Smooth muscle cell of the coronary artery (primary cell): ENCODE measurements at places on chromosomes 11 and 22. TPM values are rescaled to one million over a fixed set of nuclear protein-coding genes. Genes with fewer than 3 reads are reported as not detected.

TMPRSS5 gene
- 0.08 TPM in 1 of 2 replicates, not detected in the other for total RNA-seq

MOGAT2 gene
- total RNA-seq, result not detected in 2 replicates

OSM gene
- not detected in 2 replicates for total RNA-seq

HTR3A gene
- not detected in 2 replicates for total RNA-seq

GDPD4 gene
- total RNA-seq, result not detected in 2 replicates

LAMTOR1 gene
- total RNA-seq, result 87.7 and 153 TPM in 2 replicates

POU2AF2 gene
- total RNA-seq, result not detected in 2 replicates

PKNOX2 gene
- total RNA-seq, result 1.4 and 3.5 TPM in 2 replicates

ABCC8 gene
- under 0.01 TPM in 1 of 2 replicates, not detected in the other for total RNA-seq

OR52I1 gene
- not detected in 2 replicates for total RNA-seq

SLN gene
- 8.6 TPM in 1 of 2 replicates, not detected in the other for total RNA-seq

KCTD14 gene
- total RNA-seq, result 0.35 and 1.1 TPM in 2 replicates

TMEM9B gene
- total RNA-seq, result 34.7 and 48.4 TPM in 2 replicates

LRRC56 gene
- 0.23 TPM in 2 replicates for total RNA-seq

BIK gene
- not detected in 2 replicates for total RNA-seq

CHRM1 gene
- total RNA-seq, result not detected in 2 replicates

PRAME gene
- 0.47 TPM in 1 of 2 replicates, not detected in the other for total RNA-seq

TESMIN gene
- 0.08 TPM in 1 of 2 replicates, not detected in the other for total RNA-seq

OR2AG2 gene
- total RNA-seq, result 0.08 TPM in 1 of 2 replicates, not detected in the other

SMTNL1 gene
- total RNA-seq, result not detected in 2 replicates

POTEH gene
- not detected in 2 replicates for total RNA-seq

CCDC188 gene
- not detected in 2 replicates for total RNA-seq

LRP5 gene
- total RNA-seq, result 28.7 and 38.6 TPM in 2 replicates

LYVE1 gene
- 0.23 and 0.59 TPM in 2 replicates for total RNA-seq

DDX17 gene
- total RNA-seq, result 217 and 451 TPM in 2 replicates

RAPSN gene
- total RNA-seq, result 0.12 and 0.45 TPM in 2 replicates

MPPED2 gene
- not detected in 2 replicates for total RNA-seq

AKIP1 gene
- 29.8 and 41.2 TPM in 2 replicates for total RNA-seq

OR4D10 gene
- not detected in 2 replicates for total RNA-seq

RTCB gene
- total RNA-seq, result 137 and 139 TPM in 2 replicates

RIBC2 gene
- 0.08 and 0.12 TPM in 2 replicates for total RNA-seq

CNTF gene
- total RNA-seq, result 0.70 and 0.90 TPM in 2 replicates

OR52E1 gene
- total RNA-seq, result not detected in 2 replicates

OR8D1 gene
- not detected in 2 replicates for total RNA-seq

ASPHD2 gene
- total RNA-seq, result 1.5 and 3.7 TPM in 2 replicates

CSNK2A3 gene
- 0.70 and 0.90 TPM in 2 replicates for total RNA-seq

C11orf16 gene
- not detected in 2 replicates for total RNA-seq

CHRDL2 gene
- not detected in 2 replicates for total RNA-seq

RPS6KB2 gene
- 24.3 and 55.9 TPM in 2 replicates for total RNA-seq

MEN1 gene
- total RNA-seq, result 11.1 and 11.3 TPM in 2 replicates

C11orf86 gene
- not detected in 2 replicates for total RNA-seq

KIRREL3 gene
- total RNA-seq, result 0.68 and 1.1 TPM in 2 replicates

TRAPPC4 gene
- total RNA-seq, result 114 and 129 TPM in 2 replicates

RBM14 gene
- 18.3 and 25.0 TPM in 2 replicates for total RNA-seq

OR4D5 gene
- not detected in 2 replicates for total RNA-seq

DENND6B gene
- 1.1 and 1.3 TPM in 2 replicates for total RNA-seq

GAL3ST3 gene
- total RNA-seq, result 0.38 TPM in 1 of 2 replicates, not detected in the other
